MM.1S (cell line): ENCODE measurements at places on chromosomes 11 and 22.

GRCh38 chr11:20353829-20354434, 9.6 kb upstream of the HTATIP2 start:
- peak; percentile 40 for DNase-seq

GRCh38 chr11:45870706-45871105, 14.7 kb upstream of the MAPK8IP1 start:
- DNase-seq: no peak

DNA sequence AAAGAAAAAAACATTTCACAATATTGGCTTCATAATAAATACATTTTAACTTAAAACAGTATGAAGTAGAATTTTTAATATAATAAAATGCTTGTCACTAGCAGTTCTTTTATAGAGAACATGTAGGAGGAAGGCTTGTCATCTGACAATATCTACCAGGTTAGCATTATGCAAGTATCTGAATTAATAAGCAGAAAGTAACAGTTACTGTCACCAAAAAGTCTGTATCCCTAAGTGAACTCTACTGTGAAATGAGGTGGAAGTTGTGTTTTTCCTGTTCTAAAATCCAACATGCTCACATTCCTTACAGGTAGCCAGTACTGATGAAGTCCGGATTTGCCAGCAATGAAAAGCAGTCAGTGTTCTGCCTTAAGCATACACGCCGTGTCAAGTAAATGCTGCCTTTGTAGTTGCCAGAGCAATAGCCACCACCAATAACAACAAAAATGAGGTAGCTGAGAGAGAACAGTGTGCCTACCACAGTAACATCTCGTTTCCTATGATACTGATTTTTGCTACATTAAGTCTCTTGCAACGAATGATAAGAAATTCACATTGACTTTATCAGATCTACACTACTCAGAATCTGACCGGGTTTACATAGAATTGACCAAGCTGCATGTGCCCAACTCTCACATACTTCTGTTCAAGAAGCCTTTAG, 95.5 kb downstream of the SIK3 start:
- no peak for DNase-seq

DNA sequence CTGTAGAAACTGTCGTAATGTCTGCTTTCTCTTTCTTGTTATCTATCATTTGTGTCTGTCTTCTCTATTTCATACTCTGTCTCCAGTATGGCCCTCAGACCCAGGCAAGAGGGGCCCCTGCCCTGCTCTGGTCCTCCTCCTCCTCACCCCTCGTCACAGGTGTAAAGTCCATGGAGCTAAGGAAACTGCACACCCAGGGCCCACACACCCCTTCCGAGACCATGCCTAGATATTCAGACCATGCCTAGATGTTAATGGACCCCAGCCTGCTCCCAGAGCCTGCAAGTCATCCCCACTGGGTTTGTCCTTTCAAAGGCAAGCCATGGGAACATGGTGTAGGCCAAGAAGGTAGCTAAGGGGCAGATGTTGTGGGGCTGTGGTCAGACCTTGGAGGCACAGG, 24.1 kb upstream of the ANO1 start:
- no peak for DNase-seq
